ENCODE measurements at places on chromosomes 13 and 19.
A peak's percentile ranks its signal among the peaks of the same experiment; 100 is the strongest.

GRCh38 chr13:98761126-98761985 is 8.9 kb upstream of the SLC15A1 start:
- no peak for DNase-seq

DNA sequence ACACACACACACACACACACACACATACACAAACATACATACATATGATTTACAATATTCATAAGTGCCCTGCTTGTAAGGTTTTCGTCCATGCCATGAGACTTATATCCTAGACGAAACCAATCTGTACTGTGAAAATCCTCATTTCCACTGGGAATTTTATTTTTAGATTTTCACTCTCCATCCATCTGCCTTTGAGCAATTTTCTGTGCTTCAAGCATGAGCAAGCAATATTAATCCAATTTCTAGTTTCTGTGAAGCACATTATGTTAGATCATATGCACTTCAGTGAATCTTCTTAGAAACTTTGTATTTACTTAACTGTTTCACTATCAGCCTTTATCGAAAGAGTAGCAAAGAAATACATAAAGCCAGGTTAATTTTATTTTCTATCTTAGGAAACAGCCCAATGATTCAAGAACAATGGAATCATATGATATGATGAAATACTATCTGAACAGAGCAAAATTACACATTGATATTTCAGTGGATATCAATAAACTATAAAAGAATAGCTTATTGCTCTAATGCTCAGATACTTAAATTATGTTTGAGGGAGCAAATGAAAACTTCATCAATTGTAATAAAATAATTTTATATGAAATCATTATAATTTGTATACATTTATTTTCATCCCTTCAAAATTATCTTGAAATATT is 1100.7 kb upstream of the MIR17HG start:
- DNase-seq: no peak

GRCh38 chr19:16326401-16327168 is 2.0 kb downstream of the KLF2 start:
- DNase-seq: no peak

DNA sequence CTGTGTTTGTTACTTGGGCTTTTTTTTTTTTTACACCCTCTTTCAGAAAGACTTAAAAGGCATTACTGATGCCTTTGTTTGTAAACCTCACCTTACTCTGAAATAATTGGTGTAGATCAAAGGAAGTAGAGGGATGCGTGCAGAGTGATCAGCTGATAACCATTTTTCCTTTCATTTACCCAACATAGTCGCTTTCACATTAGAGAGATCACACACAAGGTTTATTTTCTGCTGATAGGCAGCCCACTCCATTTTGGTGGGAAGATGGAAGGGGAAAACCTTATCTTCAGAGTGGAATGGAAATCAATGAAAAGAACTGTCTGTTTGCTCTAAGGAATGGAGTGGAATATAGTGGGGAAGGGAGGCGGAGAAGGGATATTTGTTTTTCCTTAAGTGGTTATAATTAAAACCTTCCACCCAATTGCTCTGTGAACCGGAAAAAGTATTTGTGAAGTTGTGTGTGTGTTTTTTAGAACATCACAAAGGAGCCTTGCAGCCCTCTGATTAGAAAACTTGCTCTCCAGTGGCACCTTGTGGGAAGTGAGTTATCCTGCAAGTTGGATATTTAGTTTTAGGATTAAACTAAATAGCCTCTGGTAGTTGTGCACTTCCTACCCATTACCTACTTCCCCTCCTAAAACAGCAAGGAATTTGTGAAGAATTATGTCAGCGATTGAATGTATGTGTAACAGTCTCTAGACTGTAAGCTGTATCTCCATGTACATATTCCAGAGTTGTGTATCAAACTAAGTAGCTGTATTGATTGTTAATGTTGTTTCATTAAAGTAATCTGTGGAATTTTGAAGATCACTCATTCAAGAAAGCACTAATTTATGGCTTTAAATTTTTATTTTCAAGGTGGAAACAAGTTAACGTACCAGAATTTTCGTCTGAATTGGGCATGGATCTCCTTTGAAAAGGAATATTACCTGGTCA is 76.8 kb downstream of the FREM2 start:
- DNase-seq: peak; percentile 56

- no peak for DNase-seq
Observed at GRCh38 chr13:48214519-48215121, 18.4 kb upstream of the ITM2B start.

GRCh38 chr13:51297556-51297955 is 41.9 kb upstream of the SERPINE3 start:
- no peak for DNase-seq

DNA sequence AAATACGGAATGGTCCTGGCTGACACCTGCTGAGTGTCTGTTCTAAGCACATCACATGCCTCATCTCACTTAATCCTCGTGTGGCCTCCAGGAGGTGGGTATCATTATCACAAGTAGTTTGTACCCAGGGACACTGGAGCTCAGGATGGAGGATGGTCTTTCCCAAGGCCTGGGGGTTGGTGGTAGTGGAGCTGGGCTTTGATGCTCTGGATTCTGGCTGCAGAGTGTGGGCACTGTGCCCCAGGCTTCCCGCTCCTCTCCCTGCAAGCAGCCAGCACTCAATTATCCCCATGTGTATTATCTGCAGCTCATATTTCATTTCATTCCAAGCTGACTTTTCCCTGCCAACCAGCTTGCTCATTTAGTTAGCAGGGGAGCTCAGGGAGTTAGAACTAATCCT is 52.1 kb downstream of the SIAH3 start:
- DNase-seq: no peak

DNA sequence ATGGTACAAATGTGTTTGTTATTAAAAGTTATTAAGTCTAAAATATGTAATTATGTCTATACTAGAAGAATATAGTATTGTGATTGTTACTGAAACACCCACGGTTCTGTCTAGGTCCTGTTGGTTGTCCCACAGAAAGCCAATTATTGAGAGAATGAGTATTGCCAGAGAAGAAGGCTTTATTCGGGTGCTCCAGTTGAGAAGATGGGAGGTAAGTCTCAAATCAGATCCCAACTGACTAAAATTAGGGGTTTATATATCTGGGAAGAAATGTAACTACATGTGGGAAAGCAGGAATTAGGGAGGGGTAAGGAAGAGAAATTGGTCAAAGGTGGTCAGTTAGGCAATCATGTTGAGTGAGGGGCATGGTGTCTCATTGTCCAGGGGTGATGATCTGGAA is 798.4 kb downstream of the PCDH17 start:
- DNase-seq: no peak

- DNase-seq: no peak
Observed at GRCh38 chr13:110863685-110864084, 51.2 kb downstream of the ANKRD10 start.

GRCh38 chr13:25881971-25882451 is 169.8 kb downstream of the SHISA2 start:
- peak; percentile 70 for DNase-seq

DNA sequence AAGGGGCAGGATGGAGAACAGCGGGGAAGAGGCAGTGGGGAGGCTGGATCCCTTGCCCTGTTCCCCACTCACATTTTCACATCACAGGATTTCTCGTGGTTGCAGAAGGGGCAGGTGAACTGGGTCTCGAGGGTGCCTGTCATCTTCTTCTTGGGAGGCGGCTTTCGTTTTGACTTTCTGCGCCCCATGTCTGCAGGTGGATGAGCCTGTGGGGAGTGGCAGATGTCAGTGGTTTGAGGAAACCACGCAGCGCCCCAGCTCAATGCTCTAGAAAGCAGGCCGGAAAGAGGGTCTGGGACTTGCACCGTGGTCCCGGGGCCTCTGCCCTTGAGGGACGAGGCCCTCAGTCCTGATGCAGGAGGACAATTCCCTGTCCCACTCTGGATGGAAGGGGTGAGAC is 4.9 kb downstream of the ELOF1 start:
- no peak for DNase-seq

DNA sequence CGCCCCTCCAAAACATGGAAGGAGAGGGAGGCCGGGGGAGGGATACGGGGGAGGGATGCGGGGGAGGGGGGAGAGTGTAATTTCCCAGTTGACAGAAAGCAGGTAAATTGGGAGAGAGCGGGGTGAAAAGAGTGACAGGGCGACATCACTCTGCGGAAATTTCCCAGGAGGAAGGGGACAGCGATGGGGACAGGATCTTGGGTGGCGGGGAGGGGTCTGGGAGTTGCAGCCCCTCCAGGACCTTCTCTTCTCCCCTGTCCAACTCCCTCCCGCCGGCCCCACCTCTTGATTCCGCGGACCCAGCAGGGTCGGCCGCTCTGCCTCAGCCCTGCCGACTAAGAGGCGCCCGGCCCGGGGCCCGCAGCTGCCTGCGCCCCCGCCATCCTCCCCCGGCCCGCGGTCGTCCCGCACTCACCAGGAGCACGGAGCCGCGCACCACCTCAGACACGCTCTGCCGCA is 108.0 kb upstream of the DOCK9 start:
- no peak for DNase-seq

DNA sequence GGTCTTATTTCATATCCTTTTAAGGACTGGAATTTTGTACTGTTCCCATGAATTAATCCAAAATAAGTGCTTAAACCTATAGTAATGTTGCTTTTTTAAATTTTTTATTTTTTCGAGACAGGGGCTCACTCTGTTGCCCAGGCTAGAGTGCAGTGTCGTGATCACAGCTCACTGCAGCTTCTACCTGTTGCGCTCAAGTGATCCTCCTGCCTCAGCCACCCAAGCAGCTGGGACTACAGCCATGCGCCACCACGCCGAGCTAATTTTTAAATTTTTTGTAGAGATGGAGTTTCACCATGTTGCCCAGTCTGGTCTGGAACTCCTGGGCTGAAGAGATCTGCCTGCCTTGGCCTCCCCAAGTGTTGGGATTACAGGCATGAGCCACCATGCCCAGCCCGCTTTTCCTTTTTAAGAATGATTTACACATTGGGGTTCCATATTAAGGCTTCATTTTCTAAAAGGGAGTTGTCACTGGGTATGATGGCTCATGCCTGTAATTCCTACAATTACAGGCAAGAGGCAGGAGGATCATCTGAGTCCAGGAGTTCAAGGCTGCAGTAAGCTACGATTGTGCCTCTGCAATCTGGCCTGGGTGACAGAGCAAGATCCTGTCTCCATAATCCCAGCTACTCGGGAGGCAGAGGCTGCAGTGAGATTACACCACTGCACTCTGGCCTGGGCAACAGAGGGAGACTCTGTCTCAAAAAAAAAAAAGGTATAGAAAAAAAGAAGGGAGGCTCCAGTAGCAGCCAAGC is 28.3 kb upstream of the AKT2 start:
- no peak for DNase-seq

GRCh38 chr13:106570299-106570852 is 2.4 kb upstream of the ARGLU1 start:
- DNase-seq: peak; percentile 79

DNA sequence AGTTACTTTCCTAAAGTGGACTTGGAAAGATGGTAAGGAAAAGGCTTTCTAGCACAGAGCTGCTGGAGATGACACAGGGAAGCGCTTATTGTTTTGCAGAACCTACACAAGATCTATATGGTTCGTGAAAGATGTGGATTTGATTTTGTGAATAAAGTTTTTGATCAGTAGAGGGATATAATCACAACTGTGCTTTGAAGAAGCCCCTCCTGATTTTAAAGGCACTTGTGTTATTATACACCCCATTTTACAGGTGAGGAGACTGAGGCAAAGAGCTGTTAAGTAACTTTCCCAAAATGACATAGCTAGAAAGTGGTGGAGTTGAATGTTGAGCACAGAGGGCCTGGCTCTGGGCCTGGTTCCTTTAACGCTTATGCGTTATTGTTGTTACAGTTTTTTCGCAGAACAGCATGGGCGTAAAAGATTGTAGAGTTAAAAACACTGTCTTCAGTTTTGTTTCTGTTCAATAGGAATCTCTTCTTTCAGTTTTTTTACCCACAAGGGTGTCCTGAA is 1.4 kb downstream of the TDRD3 start:
- no peak for DNase-seq

- DNase-seq: no peak
Observed at GRCh38 chr19:10144361-10144760, 24.7 kb upstream of the EIF3G start.

- no peak for DNase-seq
Observed at GRCh38 chr19:8831832-8832131, 322 bp downstream of the ZNF558 start.

- DNase-seq: no peak
Observed at GRCh38 chr19:48418317-48419064, 25.0 kb downstream of the GRIN2D start.

GRCh38 chr13:92574499-92574898 is 652.1 kb upstream of the GPC6 start:
- no peak for DNase-seq

DNA sequence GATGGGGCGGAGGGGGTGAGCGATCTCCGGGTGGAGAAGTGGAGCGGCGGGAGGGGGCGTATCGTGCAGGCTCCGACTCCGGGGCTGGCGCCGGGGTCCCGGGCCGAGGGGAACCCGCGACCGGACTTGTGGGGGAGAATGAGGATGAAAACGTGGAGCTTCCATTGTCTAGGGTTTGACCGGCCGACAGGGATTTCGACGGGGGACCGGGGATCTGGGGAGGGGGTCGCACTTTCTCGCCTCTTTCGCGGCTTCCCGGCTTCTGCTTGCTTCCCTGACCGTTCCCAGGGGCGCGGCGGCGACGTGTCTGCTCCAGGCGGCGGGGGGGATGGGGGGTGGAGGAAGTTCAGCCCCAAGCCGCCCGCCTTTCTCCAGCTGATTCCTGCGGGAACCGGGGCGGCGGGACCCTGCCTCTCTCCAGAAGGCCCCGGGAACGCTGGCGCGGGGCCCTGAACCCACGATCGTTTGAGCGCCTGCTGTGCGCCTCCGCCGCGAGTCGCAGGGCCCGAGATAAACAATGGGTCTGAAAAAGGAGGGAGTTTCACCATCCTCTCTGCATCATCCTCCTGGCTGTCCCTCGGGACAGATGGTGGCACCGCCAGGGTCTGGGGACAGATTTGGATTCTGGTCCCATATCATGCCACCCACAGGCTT is 790 bp downstream of the TPM4 start:
- DNase-seq: peak; percentile 73

GRCh38 chr13:21232196-21232595 is 55.7 kb downstream of the MRPL57 start:
- DNase-seq: no peak

- DNase-seq: no peak
Observed at GRCh38 chr19:58356766-58357480, 3.6 kb upstream of the A1BG start.

- DNase-seq: no peak
Observed at GRCh38 chr13:24984134-24984533, 111.8 kb upstream of the PABPC3 start.

DNA sequence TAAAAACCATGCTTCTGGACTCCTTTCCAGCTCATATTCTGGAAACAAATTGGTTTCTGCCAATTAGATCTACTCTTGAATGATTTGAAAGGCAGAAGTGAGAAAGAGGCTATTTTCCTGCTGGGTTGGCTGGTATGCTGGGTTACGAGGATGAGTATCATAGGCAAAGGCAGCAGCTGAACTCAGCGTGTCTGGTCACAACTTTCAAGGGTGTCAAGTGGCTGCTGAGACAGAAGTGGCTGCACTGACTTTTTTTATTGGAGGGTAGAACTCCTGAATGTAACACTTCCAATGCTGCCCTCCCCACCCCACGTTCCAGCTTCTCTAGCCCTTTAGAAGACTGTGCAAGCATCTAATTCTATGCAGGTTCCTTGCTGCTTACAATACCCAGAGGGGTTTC is 8.3 kb upstream of the DZIP1 start:
- DNase-seq: no peak

GRCh38 chr19:17234911-17235299 is 8.9 kb downstream of the OCEL1 start:
- DNase-seq: no peak
